ENCODE measurements at places on chromosomes 5 and 9.
A peak's percentile ranks its signal among the peaks of the same experiment; 100 is the strongest.

GRCh38 chr9:38339087-38339486, 53.4 kb upstream of the ALDH1B1 start:
- no peak for DNase-seq

DNA sequence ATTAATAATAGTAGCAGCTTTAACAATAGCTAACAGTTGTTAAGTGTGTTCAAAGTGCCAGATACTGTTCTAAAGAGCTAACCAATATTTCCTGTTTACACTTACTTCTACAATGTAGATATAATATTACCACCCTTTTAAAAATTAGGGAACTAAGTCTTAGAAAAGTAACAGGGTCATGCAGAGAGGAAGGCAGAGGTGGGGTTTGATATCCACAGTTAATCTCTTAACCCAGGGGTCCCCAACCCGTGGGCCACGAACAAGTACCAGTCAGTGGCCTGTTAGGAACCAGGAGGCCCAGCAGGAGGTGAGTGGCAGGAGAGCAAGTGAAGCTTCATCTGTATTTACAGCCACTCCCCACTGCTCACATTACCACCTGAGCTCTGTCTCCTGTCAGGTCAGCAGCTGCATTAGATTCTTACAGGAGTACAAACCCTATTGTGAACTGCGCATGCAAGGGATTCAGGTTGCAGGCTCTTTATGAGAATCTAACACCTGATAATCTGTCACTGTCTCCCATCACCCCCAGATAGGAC, 89.1 kb downstream of the ACTL7B start:
- DNase-seq, result no peak

DNA sequence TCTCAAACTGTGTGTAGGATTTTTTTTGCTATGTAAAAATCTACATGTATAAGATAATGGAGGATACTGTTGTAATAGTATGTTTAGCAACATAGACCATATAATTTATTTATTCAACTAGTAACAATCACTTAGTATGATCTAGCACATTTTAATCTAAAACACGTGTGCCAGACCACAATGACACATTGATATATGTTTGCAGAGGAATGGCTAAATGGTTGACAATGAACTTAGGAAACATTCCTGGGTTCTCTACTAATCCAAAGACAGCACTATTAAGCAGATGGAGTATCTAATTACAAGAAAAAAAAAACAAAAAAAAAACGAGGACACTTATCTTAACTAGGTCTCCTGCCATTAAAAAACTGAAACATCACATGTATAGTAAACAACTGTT, 261.7 kb upstream of the PAPPA start:
- no peak for DNase-seq

- DNase-seq, result peak; percentile 38
Observed at GRCh38 chr5:56050551-56051255, 55.9 kb upstream of the IL6ST start.

DNA sequence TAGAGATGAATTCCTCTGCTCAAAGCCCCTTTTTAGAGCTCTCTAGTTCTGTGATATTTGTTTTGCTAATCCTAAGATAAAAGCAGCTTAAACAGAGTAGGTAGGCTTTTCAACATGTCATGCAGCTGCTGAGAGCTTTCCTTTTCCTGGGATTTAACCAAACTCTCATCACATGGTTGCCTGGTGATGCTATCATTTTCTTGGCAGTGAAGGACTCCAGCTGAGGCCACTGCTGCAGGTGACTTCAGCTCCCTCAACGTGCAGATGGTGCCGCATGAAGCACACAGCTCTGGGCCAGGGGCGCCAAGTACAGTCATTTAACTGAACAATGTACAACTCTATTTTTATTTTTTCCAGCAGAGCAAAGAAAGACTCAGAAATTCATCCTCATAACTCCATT, 42.2 kb downstream of the SECISBP2 start:
- DNase-seq, result no peak

DNA sequence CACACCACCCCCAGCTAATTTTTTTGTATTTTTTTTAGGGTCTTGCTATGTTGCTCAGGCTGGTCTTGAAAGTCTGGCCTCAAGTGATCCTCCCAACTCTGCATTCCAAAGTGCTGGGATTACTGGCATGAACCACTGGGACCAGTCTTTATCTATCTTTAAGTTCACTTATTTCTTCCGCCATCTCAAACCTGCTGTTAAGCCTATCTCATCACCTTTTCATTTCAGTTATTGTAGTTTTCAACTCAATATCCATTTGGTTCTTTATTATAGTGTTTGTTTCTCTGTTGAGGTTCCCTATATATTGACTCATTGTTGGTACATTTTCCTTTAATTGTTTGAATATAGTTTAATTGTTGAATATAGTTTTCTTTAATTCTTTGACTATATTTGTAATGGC, 48.1 kb downstream of the GALNT12 start:
- DNase-seq, result no peak

DNA sequence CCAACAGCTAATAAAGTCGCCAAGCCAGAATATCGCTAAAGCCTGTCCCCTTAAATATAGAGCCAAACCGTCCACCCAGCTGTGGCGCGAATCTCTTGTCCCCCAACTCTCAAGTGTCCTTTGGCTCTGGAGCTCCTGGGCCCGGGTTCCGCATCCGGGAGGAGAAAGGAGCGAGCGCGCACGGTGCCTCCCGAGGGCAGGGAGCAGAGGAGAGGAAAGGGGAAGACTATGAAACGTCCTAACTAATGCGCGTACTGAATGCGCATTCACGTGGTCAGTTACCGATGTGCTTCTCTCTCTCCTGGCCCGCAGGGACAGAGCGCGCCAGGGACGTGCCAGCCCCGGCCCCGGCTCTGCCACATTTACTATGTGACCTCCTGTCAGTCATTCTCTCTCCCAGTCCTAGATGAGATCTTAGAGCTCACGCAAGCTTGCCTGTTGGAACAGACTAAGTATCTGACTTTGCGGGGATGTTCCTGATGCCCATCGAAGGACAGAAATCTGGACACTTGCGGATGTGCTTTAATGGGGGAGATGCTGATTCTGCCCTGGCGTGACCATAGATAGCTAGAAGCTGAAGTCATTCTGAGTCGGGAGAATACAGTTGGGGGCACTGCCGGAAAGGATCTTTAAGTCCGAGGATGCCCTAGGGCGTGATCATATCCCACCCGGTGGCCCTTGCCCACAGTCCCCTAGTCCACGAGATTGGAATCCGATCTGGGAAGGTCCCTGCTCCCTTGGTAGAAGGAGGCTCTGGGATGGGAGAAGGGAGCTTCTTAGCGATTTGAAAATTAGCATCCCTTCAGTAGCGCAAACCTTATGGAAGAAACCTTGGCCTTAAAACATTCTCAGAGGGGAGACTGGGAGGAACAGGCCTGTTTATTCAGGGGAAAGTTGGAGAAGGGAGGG, 5.7 kb upstream of the EBF1 start:
- DNase-seq, result no peak

- DNase-seq, result no peak
Observed at GRCh38 chr5:134327327-134327726, 39.6 kb downstream of the CDKL3 start.
